ENCODE measurements at places on chromosomes 5 and 9.

- no peak for DNase-seq
These were observed 15.8 kb upstream of the ABO start for GRCh38 chr9:133290751-133291302.

DNA sequence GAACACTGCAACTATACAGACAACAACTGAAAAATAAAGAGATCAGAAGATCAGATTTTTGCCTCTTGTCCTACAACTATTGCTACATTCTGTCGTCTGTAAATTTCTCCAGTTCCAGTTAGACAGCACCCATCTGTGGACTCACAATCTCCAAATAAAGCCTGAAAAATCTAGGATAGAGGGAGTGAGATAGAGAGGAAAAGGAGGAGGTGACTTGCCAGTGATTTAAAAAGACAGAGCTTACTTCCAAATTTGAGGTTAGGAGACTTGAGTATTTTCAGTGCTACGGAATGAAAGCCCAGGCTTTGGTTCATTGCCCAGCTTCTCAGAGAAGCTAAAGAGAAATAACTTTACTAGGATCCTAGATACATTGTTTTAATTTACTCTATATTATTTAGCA is 63.6 kb downstream of the PTCD2 start:
- DNase-seq, result no peak

- DNase-seq, result no peak
These were observed 28.9 kb downstream of the TCF7 start for GRCh38 chr5:134143431-134143830.

GRCh38 chr5:176391999-176392398 is 3.4 kb downstream of the HIGD2A start:
- no peak for DNase-seq

DNA sequence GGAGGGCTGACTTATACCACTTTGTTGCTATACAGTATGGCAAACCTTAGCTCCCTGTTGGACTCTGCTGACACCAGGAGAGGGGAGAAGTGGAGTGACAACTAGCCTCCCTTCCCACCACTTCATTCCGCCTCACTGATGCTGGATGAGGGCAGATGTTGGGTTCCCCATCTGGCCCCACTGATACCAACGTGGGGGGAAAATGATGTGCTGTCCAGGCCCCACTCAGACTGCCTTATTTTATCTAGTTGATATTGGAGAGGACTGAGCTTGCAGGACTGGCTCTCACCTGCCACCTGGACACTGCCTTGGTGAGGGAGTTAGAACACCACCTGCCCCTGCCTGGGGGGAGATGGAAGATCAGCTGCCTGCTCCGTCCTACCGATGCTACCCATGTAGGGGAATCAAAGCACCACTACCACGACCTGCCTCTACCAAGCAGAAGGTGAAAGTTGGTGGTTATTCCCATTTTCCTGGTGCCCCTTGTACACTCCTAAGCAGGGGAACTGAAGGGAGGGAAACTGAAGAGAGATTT is 292.1 kb downstream of the GADD45G start:
- DNase-seq, result no peak
